ENCODE measurements at places on chromosomes 16 and 17. TPM values are rescaled to one million over a fixed set of nuclear protein-coding genes. Genes with fewer than 3 reads are reported as not detected.

DNA sequence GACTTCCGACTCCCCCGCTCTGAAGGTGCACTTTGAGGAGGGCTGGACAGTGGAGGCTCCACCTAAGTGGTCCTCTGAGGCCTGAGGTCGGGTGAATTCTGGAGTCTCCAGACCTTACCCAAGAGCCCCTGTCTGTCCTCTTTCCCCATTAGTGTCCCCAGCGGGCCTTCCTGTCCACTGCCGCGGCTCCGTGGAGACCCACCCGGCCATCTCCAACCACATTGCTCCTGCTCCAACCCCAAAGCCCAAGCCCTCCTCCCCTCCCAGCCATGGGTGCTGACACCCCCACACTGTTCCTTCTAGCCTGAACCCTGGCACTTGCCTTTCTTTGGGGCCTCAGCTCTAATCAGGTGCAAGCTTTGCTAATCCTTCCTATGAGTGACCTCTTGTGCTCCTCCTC is 283.1 kb upstream of the TNRC6C start:
- DNase-seq: no peak
- no peak overlapping the region for H3K27ac ChIP-seq
- no peaks in the 10 kb centered on the region for H3K4me1 ChIP-seq
- peaks cover 18% of the 10 kb centered on the region for H3K27me3 ChIP-seq

GRCh38 chr17:62566996-62567578 is 60.4 kb upstream of the MRC2 start:
- no peak overlapping the region for H3K4me3 ChIP-seq
- no peak for DNase-seq
- no peaks in the 10 kb centered on the region for H3K27me3 ChIP-seq
- H3K36me3 ChIP-seq: peaks cover 55% of the 10 kb centered on the region
- no peak overlapping the region for H3K27ac ChIP-seq
- peaks cover 45% of the 10 kb centered on the region for H3K4me1 ChIP-seq

ARL17B gene
- total RNA-seq: 15.1 TPM

DNA sequence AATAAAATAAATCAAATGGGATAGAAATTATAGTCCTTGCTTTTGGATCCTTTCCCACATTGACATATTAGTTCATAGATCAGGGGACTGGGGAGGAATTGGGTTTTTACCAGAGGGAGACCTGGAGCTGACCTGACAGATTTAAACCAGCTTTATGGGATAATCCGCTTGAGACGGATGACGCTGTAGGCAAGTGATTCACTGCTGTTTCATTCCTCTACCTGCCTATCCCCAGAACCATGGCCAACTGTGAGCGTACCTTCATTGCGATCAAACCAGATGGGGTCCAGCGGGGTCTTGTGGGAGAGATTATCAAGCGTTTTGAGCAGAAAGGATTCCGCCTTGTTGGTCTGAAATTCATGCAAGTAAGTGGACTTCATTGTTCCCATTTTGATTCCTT is 2.1 kb downstream of the NME1 start:
- H3K27ac ChIP-seq: no peak overlapping the region
- DNase-seq: no peak
- peaks cover 17% of the 10 kb centered on the region for H3K4me1 ChIP-seq
- H3K27me3 ChIP-seq: no peaks in the 10 kb centered on the region

DNA sequence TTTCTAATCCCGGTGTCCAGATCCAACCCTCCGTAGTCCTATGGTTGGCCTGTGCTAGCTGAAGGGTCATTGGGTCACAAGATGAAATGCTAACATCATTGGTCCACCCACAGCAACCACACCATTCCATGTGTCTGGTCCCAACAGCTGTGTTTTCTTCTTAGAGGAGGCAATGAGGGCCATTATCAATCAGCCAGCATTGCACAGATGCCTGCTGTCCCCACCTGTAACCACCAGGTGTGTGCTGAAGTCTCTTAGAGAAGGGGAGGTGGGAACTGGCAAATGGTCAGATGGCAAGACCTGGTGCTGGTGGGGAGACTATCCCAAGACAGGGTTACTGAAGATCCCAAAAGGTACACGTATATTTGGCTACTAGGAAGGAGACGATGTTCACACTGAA is 37.4 kb downstream of the HIC1 start:
- H3K27ac ChIP-seq: no peak overlapping the region
- H3K4me3 ChIP-seq: no peak overlapping the region
- no peaks in the 10 kb centered on the region for H3K27me3 ChIP-seq
- H3K36me3 ChIP-seq: 0 out of 2 replicates have a peak, but pooled peaks cover 8% of the 10 kb centered on the region

DNA sequence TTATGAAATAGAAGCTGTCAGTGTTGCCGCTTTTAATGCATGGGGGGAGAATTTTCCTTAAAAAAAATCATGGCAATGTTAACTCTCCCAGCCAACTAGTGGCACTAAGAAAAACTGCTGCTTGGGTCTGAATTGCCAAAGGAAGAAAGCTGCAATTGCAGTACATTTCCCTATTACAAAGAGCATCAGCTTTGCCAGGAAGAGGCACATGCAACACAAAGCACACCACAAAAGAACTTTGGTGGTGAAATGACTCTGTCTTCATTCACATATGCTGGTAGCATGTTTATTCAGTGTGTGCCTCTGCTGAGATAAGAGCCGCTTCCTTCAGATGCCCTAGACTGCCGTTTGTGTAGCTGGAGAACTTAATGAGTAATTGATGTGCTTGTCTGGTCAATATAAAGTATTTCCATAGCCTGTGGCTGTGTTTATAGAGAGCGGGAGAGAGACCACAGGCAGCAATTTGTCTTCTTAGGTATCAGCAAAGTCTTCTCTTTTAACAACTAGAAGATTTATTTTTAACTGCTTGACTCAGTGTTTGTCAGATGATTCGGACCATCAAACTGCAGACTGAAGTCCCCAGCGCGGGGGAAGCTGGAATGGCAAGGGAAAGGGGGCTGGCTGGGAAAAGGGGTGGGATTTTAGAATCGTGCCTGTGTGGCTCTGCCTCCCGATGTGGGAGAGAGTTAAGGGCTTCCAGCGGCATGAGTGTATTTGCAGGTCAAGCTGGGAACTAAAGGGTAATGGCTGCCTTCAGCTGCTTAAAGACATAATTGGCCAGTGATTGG is 115.1 kb downstream of the MRTFB start:
- peaks cover 25% of the 10 kb centered on the region for H3K4me1 ChIP-seq
- H3K4me3 ChIP-seq: peak overlapping the region; percentile 8
- H3K36me3 ChIP-seq: no peaks in the 10 kb centered on the region
- no peak overlapping the region for H3K27ac ChIP-seq
- peak; percentile 60 for DNase-seq

DNA sequence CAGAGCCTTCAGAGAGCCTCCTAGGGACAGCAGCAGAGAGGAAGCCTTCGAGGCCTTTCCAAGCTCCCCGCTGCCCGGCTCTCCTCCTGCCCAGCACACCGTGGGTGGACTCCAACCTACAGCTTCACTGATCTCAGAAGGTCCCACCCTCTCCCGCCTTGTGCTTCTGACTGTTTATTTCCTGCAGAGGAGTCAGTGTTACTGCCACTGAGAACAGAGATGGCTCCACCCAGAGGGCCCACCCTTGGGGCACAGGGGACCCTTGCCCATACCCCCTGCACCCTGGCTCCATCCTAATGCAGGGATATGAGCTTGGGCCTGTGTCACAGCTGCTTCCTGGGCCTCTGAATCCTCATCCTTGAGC is 52.8 kb upstream of the TOB1 start:
- peaks cover 7% of the 10 kb centered on the region for H3K4me1 ChIP-seq
- H3K27me3 ChIP-seq: no peaks in the 10 kb centered on the region
- H3K4me3 ChIP-seq: no peak overlapping the region
- no peaks in the 10 kb centered on the region for H3K36me3 ChIP-seq
- no peak for DNase-seq

- H3K27me3 ChIP-seq: no peaks in the 10 kb centered on the region
- DNase-seq: no peak
- no peak overlapping the region for H3K27ac ChIP-seq
- H3K4me1 ChIP-seq: no peaks in the 10 kb centered on the region
- no peaks in the 10 kb centered on the region for H3K36me3 ChIP-seq
These were observed 54.1 kb downstream of the VAT1L start for GRCh38 chr16:77842468-77842867.

- no peak for DNase-seq
- H3K27ac ChIP-seq: no peak overlapping the region
- no peaks in the 10 kb centered on the region for H3K4me1 ChIP-seq
These were observed 717 bp downstream of the CYBA start for GRCh38 chr16:88649924-88650748.

SEPTIN12 gene
- total RNA-seq: not detected

STUB1 gene
- total RNA-seq: 253 TPM

GRCh38 chr17:80675438-80676095 is 130.9 kb downstream of the RPTOR start:
- no peaks in the 10 kb centered on the region for H3K27me3 ChIP-seq
- no peak overlapping the region for H3K4me3 ChIP-seq
- H3K4me1 ChIP-seq: peaks cover 52% of the 10 kb centered on the region
- DNase-seq: no peak
- H3K36me3 ChIP-seq: peaks cover 3% of the 10 kb centered on the region

GRCh38 chr17:68197091-68197996 is 50.5 kb upstream of the AMZ2 start:
- no peak overlapping the region for H3K4me3 ChIP-seq
- no peak for DNase-seq
- peaks cover 55% of the 10 kb centered on the region for H3K27me3 ChIP-seq
- H3K27ac ChIP-seq: no peak overlapping the region
- H3K4me1 ChIP-seq: peaks cover 30% of the 10 kb centered on the region
- H3K36me3 ChIP-seq: no peaks in the 10 kb centered on the region
